ENCODE measurements at places on chromosomes 1 and 21.

DNA sequence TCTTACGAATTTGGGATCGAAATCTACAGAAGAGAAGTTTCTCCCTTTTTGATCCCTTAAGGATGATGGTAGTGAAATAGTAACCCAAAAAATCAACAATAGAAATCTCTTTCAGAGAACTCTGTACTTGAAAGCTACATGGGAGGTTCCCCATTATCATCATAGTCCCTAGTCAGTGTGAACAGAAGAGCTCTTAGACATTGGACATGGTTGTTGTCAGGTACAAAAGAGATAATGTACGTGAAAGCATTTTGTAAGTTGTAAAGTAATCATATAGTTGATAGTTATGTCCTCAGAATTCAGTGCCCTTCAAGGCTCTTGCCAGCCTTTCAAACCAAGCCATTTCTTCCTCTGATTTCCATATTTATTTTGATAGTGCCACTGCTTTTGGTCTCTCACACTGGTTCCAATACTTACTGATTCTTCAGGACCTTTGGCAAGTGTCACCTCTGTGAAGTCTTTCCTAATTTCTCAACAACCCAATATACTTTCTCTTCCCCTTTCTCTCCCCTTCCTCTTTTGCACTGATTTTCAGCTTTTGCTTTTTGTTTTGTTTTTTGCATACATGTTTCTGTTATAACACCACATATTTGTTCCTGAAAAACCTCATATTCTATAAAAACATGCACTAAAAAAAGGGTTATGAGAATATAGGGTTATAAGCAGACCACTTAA lies 22.4 kb downstream of the VPS45 start:
- DNase-seq, result no peak

DNA sequence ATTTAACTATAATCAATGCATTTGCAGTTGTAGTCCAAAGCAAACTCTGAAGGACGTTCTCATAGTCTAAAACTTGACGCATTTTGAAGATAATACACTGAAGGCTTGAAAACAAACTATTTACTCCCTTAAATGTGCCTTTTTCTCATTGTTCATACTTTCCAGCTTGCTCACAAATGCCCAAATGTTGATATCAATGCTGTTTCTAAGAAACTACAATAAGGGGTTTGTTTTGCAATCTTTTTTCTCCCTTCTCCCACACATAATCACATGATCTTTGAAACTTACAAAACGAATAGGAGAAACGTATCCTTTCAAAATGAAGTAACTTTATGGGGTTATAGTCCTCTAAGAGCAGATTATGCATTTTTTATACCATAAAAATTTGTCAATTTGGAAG lies 508.7 kb downstream of the DPYD start:
- no peak for DNase-seq

DNA sequence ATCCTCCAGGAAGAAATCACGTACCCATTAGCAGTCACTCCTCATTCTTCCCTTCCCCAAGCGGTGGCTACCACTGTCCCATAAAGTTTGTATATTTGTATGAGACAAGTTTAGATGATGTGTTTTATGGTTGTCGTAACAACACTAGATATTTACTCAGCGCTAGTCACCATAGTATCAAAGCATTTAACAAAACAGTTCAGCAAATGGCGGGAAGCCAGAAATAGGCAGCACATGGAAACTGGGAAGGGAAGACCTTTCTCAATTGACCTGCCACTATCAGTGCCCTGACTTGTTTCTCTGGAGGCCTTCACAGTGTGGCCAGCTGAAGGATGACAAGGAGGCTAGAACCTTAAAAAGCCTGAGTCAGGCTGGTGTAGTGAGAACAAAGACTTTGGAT lies 31.1 kb downstream of the CNST start:
- DNase-seq, result no peak

DNA sequence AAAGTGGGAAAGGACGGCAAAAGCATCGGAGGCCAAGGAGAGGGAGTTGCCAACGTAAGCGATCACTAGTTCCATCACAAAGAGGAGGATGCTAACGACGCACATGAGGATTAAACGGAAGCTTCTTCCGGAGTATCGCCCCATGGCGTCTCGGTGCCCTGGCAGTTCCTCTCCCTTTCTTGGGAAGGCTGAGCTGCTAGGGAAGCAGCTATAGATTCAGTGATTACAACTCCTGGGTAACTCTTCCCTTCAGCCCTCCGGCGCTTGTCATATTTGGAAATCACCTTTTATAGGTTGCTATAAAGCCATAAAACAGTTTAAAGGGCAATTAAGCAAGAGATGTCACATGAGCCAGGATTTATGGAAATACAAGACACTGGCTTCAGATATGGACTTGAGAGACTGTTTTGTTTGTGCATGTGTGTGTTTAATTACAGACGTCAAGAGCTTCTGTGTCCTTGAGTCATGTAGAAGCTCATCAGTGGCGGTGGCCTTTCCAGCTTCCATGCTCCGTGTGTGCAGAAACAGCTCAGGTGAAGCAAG lies 30.6 kb upstream of the SLC30A10 start:
- DNase-seq, result peak; percentile 20

GRCh38 chr1:104953555-104953954 lies 1203.9 kb downstream of the AMY1C start:
- peak; percentile 49 for DNase-seq

- DNase-seq, result no peak
Observed at GRCh38 chr1:207988326-207989165, 77.6 kb upstream of the CD34 start.

DNA sequence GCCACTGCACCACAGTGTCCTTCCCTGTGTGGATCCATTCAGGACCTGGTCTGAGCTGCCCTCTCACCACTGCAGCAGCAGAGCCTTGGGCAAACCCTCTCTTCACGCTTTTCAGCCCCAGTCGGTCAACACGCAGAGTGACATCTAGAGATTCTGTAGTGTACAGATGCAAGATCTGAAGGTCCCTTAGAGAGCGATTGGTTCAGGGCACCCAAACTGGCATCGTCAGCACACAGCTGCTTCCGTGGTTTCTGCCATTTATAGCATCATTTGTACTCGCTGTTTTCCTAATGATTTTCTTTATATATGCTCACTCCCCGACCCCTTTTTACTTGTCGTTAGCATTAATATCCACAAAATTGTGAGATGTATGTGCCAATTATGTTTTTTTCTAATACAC lies 1.5 kb upstream of the ASCL5 start:
- no peak for DNase-seq

DNA sequence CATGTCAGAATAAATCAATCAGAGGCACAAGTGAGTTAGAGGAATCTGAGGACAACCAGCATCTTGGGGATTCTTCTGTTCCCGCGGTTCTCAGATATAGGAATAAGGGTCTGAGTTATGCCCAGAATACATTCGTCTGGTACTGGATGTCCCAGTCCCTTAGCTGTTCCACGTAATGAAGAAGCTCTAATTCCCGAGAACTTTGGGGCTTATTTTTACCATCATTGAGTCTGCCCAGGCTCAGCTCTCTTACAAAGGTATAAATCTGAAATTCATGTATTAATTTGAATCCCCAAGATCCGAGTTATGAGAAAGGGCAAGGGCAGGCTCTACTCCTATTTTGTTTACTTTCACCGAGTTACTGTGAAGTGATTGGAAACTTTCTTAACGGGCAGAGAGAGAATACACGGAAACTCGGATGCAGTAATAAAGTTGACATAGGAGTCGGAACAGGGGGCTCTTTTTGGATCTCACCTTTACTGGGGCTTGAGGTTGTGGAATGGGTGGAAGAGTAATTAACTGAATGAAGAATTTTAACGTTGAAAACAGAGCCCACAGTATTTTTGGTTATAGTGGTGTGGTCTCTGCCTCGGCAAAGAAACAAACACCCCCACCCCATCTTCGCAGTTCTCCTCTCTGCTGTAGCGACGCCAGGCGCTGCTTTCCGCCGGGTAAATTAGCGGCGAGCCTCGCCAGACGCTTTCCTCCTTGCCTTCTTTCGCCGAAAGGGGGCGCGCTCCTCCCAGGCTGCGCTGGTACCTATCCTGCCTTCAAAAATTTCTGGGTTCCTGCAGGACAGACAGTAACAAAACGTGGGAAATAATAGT lies 7.1 kb downstream of the PRRX1 start:
- no peak for DNase-seq

DNA sequence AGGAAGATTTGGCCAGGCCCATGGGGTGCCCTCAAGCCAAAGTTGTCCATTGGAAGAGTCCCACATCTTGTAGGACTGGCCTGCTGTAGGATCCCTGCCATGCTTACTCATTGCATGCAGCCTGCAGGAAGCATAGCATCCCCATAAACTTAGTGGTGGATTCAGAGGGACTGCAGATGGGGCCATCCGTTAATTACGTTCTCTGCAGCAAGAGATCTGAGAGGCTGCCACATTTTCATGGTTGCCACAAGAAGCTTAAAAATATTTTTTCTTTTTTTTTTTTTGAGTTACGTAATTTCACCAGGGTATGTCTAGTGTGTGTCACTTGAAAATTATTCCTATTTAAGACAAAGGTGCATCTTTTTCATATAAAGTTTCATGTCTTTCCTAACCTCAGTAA lies 329.7 kb upstream of the USP24 start:
- no peak for DNase-seq

GRCh38 chr1:46689356-46689755 lies 17.7 kb downstream of the TEX38 start:
- DNase-seq, result no peak

DNA sequence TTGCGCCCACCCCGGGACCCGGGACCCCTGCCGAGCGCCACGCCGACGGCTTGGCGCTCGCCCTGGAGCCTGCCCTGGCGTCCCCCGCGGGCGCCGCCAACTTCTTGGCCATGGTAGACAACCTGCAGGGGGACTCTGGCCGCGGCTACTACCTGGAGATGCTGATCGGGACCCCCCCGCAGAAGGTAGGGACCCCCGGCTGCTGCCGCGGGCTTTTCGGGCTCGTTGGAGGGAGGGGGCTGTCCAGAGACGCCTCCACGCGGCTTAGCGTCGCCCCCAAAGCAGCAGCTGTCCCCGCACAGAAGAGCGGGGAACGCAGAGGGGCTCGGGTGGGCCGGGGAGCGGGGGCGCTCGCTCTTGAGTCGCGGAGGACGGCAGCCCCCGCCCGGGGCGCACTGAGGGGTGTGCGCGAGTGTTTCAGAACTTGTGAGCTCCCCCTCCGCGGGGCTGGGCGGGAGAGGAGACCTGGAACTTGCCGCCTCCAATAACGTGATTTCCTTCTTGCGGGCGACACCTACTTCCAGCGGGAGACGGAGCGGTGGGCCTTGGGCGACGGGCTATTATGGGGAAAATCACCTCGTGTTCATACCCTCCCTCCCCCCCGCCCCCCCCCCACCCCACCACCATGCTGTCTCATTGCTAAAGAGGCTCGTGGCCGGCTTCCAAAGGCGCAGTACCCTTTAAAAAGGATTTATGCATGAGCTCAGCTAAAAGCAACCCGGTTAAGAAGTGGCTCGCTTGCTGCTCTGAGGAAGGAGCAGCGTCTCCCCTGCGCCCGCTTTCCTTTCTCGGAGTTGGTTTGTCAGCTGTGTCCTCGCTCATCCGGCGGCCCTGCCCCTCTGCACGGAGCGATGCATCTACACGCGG lies 664 bp downstream of the BACE2 start:
- DNase-seq, result peak; percentile 67
